GM03348 (cell line): ENCODE measurements at places on chromosomes 3 and 15.

DNA sequence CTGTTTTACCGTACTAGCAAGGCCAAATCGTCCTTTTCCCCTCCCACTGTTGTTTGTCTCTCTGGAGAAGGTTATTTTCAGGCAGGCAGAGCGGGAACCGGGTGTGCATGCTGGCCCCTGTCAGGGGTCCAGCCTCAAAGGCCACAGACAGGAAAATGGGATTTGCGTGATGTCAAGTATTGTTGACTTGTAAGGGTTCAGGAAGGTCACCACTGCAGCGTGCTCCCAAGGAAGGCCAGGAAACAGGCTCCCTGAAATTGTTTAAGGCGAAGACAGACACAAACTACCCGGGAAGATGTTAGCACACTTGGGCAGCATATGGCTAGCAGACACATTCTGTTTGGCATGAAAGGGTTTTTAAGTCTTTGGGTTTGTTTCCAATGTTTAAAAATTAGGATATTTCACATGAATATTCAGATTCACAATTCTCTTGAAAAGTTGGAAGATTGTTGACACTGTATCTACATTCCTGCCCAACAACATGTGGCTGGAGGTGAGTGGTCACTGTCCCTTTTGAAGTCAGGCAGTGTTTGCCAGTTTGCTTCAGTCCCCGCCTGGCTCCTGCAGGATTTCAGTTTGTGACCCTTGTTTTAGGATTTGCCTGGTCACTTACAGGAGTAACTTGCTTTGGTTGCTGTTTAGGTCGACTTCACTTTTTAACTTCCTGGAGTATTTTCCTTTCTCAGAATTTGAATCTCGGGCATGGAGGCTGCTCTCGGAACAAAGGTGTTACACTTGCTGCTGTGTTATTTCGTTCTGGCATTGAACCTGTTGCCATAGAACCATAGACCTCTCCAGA is 90.4 kb downstream of the BDH1 start:
- no peak for DNase-seq

DNA sequence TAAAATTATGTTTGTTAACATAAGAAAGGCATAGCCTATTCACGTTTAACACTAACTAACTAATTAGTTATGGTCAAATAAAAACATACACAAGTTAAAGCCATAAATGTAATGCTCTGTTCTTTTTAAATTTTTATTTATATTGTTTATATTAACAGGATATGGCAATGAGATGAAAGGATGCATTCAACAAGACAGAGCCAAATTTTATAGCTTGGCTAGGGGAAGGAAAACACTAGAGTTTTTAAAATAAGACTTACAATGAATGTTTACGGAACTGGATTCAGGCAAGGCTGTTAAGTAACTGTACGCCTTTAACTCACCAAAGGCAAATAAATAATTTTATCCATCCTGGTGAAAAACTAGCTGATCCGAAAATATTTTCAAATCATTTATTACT is 86.4 kb downstream of the ZPLD1 start:
- DNase-seq: no peak

GRCh38 chr3:2517500-2518172 is 419.0 kb downstream of the CNTN4 start:
- no peak for DNase-seq

DNA sequence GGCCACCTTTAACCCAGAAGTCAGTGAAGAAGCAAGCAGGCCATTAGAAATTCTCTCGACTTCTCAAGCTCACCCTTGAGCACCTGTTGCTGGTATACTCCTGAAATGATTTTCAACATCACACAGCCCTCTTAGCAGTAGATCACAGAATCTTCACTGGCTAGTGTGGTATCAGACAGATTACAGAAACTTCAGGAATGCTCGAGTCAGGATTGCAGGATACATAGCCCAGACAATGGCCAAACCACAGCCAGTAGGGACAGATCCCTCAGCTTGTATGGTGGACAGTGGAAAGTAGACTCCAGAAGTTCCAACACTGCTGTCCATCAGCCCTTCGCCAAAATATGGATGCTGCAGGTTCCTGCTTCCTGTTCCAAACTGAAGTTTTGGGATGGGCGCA is 4.5 kb upstream of the KLHL40 start:
- DNase-seq: peak; percentile 50

DNA sequence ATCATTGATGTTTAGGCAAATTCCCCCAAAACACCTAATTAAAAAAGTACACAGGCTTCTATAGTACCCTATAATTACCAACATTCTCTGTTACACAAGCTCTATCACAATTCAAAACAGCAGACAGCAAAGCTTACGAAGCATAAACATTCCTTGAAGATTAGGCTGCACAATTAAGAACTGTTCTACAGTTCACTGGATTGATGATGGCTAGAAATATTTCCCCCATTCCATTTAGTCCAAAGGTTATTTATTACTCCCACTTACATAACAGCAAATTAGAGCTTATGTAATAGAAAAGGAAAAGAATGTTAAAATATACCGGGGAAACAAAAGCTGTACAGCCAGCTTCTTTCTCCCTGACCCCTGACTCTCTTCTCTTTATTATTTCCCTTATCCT is 49.3 kb downstream of the UACA start:
- peak; percentile 60 for DNase-seq

DNA sequence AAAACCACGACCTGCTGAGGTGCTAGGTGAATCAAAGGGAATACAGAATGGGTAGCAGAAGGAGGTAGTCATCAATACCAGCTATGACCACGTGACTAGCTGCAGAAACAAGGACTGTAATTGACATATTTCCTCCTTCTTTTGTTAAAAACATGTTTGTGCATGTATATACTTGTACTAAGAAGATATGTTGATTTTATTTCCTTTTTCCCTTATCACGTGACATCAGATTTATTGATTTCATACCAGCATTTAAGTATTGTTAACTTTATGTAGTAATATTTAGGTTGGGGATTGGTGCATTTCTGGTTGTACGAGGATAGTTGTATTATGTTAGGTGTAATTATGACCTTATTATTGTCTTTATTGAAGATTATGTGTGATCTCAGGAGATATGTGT is 36.2 kb downstream of the PEX5L start:
- DNase-seq: no peak

GRCh38 chr3:39141171-39141995 is 12.0 kb downstream of the CSRNP1 start:
- peak; percentile 51 for DNase-seq

DNA sequence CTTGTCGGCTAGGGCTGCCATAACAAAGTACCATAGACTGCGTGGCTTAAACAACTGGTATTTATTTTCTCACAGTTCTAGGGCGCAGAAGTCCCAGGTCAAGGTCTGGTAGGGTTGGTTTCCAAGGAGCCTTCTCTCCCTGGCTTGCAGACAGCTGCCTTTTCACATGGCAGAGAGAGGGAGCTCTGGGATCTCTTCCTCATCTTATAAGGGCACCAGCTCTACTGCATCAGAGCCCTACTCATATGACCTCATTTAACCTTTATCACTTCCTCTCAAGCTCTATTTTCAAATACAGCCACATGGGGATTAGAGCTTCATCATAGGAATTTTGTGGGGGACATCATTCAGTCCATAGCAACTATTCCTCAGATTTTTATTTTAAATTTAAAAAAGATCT is 17.6 kb upstream of the PAQR9 start:
- DNase-seq: no peak

- DNase-seq: no peak
Measured at GRCh38 chr3:88918841-88919240, 188.6 kb upstream of the EPHA3 start.

DNA sequence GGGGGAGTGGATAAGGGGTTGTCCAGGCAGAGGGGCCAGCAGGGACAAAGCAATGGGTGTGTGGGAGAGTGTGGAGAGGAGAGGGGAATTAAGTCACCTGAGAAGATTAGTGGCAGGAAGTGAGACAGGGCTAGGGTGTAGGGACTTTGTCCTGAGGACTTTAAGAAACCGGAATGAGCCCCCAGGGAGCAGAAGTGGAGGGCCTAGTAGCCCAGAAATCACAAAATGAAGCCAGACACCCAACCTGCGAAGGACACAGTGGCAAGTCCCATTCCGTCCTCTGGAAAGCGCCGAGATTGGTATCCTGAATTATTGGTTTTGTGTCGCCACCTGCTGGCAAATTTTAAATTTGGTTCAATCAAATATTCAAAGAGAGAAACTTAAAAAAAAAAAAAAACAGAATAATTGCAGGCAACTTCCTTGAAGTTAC is 78.0 kb upstream of the SLC25A36 start:
- peak; percentile 70 for DNase-seq

GRCh38 chr3:167246252-167246651 is 133.8 kb downstream of the ZBBX start:
- DNase-seq: no peak

DNA sequence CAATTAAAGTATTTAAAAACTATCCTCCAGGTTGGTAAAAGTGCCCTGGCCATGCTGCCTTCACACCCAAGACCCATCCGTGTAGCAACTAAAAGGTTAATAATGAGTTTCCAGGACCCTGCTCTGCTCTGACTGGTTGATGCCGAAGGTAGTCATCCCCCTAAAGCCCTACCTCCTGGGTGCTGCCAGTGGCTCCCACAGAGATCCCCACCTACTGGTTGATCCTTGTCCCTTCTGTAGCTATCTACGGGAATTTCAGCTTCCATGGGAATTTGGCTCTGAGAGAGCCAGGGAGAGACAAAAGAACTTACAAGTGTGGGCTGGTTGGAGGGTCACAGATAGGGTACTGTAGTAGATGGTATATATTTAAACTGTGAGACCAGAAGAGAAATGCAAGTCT is 110.6 kb upstream of the NANOGP8 start:
- DNase-seq: no peak

DNA sequence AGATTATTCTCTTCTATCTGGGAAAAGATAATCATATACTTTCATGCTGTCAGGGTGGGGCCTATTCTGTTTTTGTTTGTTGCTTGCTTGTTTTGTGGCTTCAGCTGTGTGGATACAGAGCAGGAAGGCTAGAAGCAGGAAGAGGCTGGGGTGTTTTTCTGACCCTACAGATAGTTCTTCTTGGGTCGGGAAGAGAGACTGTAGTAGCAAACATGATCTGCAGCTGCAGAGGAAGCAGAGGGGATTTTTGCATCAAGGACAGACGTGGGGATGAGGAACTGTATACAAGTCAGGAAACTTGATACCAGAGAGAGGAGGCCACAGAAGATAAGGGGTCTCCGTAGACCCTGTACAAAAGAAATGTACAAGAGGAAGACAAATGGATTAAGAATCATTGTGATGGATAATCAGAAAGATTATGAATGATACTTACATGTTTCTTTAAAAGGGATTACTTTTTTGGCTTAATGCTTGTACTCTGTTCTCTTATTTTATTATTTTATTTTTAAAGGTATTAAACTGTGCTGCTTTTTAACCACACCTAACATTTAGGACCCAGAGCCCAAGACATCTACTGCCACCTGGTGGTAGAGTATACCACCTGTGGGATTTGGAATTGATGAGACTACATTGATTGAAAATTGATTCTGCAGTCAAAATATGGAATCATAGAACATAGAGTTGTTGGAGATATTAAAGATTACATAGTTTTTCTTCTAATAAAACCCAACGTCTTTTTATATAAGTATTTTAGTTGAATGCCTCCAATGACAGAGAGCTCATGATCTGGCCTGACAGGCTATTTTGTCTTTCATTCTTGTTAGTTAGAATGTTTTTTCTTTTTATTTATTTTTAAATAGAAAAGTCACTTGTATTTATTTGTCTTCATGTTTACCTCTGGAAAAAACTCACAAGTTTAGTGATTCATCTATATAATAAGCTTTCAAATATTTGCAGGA is 87.3 kb upstream of the ROPN1 start:
- peak; percentile 63 for DNase-seq

DNA sequence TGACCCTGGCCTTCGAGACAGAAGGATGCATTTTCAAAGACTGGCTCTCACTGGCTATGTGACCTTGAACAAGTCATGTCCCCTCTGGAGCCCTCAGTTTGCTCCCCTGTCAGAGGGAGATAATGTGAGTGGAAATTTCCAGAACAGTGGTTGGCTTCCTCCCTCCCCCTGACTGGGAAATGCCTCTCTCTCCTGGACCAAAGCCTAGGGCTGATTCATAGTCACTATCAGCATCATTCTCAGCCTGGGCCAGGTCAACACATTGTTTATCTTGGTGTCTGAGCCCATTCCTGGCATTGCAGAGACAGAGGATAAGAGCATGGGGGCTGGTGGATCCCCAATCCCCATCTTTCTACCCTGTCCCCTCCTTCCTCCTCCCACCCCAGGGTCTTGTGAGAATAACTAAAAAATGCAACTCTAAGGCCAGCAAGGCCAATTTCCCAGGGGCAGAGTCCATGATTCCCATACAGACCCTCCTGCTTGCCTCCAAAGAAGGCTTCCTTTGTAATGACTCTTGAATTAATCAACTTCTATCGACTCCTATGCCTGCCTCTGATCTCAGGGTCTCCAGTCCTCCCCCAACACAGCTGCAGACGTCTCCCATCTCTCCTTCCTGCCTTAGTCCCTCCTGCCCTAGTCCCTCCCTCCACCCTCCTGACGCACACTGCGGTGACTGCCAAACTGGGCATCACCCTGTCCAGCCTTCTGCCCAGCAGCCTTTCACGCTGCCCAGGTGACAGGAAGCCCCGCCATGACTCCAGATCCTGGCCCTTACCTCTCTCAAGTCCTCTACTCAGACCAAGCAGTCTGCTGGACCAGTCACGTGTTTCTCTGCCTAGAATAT is 35.4 kb upstream of the CORO2B start:
- peak; percentile 91 for DNase-seq

GRCh38 chr3:76855451-76855850 is 184.4 kb upstream of the ROBO2 start:
- no peak for DNase-seq

DNA sequence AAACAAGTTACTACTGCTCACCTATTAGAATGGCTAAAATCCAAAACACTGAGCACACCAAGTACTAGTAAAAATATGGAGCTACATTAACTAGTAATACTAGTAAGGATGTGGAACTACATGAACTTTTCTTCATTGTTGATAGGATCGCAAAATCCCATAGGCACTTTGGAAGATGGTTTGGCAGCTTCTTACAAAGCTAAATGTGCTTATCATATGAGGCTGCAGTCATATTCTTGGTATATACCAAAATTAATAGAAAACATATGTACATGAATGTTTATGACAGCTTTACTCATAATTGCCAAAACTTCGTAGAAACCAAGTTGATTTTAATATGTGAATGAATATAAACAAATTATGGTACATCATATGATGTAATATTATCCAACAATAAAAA is 366.8 kb upstream of the KCNMB2 start:
- DNase-seq: no peak

DNA sequence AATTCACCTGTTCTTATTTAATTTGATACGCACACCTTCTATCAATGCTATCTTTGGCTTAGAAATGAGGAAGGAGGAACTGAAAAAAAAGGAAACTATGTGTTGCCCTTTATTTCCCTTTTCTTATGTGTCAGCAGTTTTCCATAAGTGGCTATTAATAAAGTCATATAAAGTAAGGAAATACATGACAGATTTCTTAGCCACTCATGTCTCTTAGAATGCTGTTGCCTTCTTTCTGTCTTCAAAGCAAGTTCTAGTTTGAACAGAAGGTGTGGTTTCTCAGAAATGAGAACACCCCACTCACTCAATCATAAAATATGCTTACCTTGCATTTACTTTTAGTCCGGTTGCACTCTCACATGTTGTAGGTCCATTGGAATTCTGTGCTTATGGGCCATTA is 640.5 kb upstream of the GRM7 start:
- DNase-seq: no peak
